ENCODE measurements at places on chromosomes 16 and 17.

GRCh38 chr17:58364270-58364942, 12.4 kb upstream of the SUPT4H1 start:
- DNase-seq, result no peak

DNA sequence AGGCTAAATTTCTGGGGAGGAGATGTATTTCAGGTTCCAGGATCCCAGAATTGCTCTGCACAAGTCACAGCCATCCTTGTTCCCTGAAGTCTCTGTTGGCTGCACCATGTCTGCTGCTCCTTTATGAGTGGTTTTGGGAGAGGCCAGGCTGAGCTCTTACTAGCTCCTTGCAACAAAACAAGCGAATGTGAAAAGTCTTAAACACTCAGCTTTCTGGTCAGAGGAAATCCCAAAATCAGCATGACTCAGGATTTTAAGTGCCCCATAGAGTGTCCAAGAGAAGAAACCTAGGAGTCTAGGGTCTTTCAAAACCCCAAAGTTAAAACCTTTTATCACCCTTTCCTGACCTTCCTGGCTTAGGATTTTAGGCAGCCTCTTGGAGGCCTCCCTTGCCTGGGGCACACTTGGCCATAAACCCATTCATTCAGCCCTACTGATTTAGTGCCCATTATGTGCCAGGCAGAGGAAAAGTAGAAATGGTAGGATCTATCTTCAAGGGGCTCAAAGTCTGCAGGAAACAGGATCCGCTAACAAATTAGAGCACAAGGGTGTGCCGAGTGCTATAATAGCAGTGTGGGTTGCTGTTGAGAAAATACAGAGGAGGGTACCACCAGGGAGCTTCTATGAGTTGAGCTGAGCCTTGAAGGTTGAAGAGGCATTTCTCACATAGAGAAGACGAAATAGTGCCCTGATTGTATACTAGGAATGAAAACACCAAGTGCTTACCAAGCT, 36.9 kb downstream of the SOST start:
- DNase-seq, result no peak

- no peak for DNase-seq
Measured at GRCh38 chr16:10682604-10683003, 12.1 kb downstream of the TEKT5 start.

GRCh38 chr16:24309258-24310142, 53.4 kb downstream of the CACNG3 start:
- no peak for DNase-seq

DNA sequence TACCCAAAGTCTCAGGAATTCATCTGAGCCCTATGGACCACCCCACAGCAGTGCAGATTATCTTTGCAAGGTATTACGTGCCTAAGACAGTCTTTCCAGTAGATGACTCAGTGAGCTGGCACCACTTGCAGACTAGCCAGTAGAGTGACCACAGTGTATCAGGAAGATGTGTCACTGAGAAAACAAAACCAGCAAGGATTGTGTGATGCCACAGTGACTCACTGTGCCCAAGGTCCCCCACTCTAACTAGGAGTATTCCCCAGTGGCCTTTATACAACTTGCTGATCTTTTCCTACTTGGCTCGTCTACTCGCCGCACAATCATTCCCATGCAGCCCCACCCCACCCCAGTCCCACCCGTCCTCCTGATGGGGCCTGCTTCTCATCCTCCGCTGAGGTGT, 26.8 kb upstream of the PRKCA start:
- no peak for DNase-seq

DNA sequence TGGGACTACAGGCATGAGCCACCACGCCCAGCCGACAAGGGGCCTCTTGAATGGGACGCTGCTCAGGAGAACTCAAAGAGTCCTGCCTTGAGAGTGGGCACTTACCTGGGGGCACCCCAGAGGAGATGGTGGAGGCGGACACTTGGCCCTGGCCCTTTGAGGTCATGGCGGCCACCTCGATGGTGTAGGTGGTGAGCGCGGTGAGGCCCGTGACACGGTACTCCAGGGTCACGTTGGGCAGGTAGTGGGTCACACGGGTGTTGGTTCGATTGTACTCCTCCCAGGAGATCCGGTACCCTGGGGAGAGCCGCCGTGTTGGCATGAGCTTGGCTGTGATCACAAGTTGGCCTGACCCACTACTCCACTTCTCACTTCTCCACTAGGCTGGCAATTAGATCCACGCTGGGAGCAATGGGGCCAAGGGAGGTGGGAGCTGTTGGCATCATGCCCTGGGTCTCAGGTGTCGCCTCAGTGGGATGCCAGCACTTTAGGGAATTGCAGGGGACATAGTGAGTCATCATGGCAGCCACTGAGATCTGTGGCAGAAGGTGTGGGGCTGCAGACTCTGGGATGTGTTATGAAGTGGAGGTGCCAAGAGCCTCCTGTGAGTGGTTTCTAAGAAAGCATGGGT, 89.2 kb upstream of the CDC42EP4 start:
- peak; percentile 13 for DNase-seq

- DNase-seq, result no peak
Measured at GRCh38 chr17:79315358-79316105, 240.9 kb downstream of the ENGASE start.

DNA sequence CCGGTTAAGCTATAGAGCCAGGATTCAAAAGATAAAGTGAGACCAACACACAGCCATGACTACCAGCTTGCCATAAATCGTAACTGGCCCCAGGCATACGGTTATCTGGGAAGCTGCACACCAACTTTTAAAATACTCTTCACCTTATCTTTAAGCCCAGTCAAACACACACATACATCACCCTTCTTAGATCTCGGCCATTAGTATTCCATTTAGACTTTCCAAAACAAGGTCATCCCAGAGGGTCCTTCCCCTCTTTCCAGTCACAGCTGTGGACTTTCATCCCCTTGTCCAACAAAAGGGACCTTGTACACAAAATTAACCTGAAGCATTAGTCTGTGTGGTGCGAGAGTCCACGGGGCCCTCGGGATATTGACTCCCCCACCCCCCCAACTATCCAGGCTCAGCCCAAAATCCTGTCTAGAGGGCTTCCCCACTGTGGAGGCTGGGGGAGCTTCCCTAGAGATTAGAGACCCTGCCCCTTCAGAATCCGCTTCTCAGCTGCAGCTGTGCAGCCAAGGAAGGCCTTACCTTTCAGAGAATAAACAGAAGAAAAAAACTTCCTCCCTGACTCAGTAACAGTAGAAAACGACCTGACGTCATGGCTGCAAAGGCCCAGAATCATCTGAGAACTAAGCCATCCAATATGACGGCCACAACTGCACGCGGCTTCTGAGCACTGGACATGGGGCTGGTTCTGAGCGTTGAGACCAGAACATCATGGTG, 9.9 kb downstream of the ZFHX3 start:
- no peak for DNase-seq

Data from NCI-H1694 (cell line).